ENCODE measurements at places on chromosomes 6 and 20. TPM values are rescaled to one million over a fixed set of nuclear protein-coding genes. Genes with fewer than 3 reads are reported as not detected.

GRCh38 chr20:20734475-20734948 lies 22.1 kb upstream of the RALGAPA2 start:
- H3K27me3 ChIP-seq = peaks cover 4% of the 10 kb centered on the region
- no peaks in the 10 kb centered on the region for H3K36me3 ChIP-seq
- peak overlapping the region; percentile 31 for H3K27ac ChIP-seq
- DNase-seq = no peak

- DNase-seq = no peak
- peaks cover 91% of the 10 kb centered on the region for H3K4me1 ChIP-seq
- peak overlapping the region; percentile 78 for H3K4me3 ChIP-seq
- no peaks in the 10 kb centered on the region for H3K36me3 ChIP-seq
- H3K27ac ChIP-seq = peak overlapping the region; percentile 95
These were observed 40.3 kb downstream of the MAP3K5 start for GRCh38 chr6:136751991-136752390.

DNA sequence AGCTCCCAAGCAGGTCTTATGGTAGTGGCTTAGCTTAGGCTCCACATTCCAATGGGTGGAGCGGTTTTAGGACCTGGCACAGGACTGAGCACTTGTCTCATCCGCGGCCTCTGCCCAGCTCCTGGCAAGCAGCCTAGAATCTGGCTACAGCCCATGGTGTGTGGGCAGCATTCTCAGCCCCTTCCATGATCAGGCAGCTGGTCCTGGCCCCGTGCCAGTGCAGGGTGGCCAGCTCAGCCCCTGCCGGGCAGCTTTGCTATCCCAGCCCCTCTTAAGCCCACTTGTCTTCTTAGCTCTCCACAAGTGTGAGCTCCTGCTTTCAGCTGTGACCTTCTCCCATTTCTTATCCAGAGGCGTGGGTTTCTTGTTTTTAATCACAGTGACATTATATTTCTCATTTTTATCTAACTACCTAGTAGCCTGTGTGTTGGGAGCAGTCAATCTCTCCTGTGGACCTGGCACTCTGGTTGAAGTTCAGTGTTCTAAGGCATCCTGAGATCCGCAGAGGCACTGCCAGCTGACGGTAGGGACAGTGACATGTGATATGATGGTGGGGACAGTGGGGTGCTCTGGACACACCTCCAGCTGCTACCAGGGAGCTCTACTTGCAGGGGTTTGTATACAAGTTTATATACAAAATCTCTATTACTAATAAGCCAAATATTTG lies 119.9 kb upstream of the PRND start:
- no peak overlapping the region for H3K27ac ChIP-seq
- H3K36me3 ChIP-seq = no peaks in the 10 kb centered on the region
- DNase-seq = no peak
- no peaks in the 10 kb centered on the region for H3K27me3 ChIP-seq
- H3K4me3 ChIP-seq = no peak overlapping the region
- no peaks in the 10 kb centered on the region for H3K4me1 ChIP-seq

DNA sequence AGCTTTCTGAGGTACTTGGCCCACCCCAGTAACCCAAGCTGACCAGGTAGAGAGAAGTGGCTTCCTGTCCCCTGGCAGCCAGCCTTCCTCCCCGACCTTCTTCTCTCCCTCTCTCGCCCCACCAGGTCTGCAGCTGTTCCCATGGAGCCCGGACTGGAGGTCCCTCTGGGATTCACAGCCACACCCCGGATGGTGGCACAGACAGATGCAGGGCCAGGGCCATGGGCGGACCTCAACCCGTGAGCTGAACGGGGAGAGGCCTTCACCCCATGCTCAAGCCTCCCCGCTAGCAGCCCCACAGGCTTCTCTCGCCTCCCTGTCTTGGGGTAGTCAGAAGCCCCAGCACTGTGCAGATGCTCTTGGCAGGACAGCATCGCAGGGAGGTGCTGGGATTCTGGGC lies 41.3 kb downstream of the CPXM1 start:
- no peak overlapping the region for H3K4me3 ChIP-seq
- H3K27ac ChIP-seq = no peak overlapping the region
- peaks cover 9% of the 10 kb centered on the region for H3K4me1 ChIP-seq
- DNase-seq = no peak

COL12A1 gene
- polyA plus RNA-seq = not detected

- peaks cover 3% of the 10 kb centered on the region for H3K4me1 ChIP-seq
- no peak overlapping the region for H3K27ac ChIP-seq
- peak; percentile 73 for DNase-seq
- H3K27me3 ChIP-seq = peaks cover 6% of the 10 kb centered on the region
- H3K4me3 ChIP-seq = no peak overlapping the region
These were observed 15.2 kb upstream of the ZNF335 start for GRCh38 chr20:45987108-45987780.

DNA sequence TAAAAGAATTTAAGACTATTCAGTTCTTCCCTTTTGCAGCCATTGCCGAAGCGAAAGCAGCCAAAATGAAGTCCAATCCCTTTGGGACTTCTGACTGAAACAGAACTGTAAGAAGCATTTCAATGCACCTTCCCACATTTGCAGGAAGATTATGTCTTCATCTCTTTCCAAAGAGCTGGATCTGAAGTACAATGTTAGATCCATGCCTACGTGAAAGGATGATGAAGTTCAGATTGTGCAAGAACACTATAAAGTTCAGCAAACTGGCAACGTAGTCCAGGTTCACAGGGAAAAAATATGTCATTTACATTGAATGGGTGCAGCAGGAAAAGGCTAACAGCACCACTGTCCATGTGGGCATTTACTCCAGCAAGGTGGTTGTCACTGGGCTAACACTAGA lies 6.0 kb upstream of the FILIP1 start:
- DNase-seq = no peak
- H3K27ac ChIP-seq = no peak overlapping the region
- no peak overlapping the region for H3K4me3 ChIP-seq
- H3K36me3 ChIP-seq = no peaks in the 10 kb centered on the region

RANBP9 gene
- polyA plus RNA-seq = 3.8 TPM

HM13 gene
- polyA plus RNA-seq = 167 TPM

DNA sequence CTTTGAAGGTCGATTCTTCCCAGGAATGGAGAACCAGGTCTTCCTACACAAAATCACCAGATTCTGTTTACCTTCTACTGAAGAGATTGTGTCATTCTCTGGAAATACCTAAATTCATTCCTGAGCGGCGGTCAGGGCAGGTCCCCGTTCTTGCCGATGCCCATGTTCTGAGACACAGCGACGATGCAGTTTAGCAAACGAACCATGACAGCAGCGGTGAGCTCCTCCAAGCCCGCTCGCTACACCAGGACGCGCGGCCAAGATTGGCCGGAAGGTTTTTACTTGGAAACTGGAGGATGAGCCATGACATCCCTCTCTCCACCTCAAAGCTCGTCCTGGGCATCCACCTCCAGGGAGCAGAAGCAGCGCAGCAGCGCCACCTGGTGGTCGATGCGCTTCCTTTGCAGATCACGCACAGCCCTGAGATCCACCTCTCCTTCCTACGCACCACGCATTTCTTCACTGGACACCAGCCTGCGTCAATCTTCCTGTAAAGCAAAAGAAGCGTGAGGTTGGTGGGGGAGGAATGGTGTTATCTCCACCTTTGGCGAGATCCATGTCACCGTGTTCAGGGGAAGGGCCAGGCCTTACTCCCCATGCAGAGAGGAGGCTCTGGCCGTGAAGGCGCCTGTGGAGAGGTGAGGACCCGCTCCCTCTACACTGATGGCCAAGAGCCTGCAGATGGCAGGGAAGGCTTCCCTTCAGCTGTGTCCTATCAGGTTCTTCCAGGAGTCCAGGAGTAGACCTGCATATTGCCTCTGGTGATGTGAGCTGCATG lies 9.9 kb upstream of the HLA-B start:
- peak overlapping the region; percentile 77 for H3K4me3 ChIP-seq
- H3K36me3 ChIP-seq = peaks cover 1% of the 10 kb centered on the region
- no peak overlapping the region for H3K27ac ChIP-seq
- peaks cover 14% of the 10 kb centered on the region for H3K4me1 ChIP-seq
- DNase-seq = peak; percentile 87
- H3K27me3 ChIP-seq = peaks cover 5% of the 10 kb centered on the region

PROCR gene
- 11.0 TPM for polyA plus RNA-seq

DNA sequence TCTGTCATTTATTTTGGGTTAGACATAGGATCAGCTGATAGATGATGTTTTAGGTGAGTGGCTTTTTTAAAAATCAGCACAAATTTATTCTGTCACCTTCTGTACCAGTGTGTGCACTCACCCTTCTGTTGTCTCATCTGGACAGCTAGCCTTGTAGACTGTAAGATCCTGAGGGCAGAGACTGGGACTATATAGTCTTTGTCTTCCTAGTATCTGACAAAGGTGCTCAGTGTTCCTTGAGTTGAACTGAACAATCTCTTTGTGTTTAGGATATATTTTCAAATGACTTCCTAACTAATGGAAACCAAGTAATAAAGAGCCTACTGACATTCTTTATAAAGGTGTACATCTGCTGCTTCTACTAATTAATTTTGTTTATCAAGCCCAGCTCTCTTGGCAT lies 3.0 kb downstream of the DCBLD1 start:
- no peaks in the 10 kb centered on the region for H3K36me3 ChIP-seq
- peaks cover 22% of the 10 kb centered on the region for H3K4me1 ChIP-seq
- peaks cover 5% of the 10 kb centered on the region for H3K27me3 ChIP-seq
- DNase-seq = no peak
- H3K4me3 ChIP-seq = no peak overlapping the region

PGC gene
- not detected for polyA plus RNA-seq

Data from immature natural killer cell (primary cell).